Stimulated activated CD8-positive, alpha-beta memory T cell treated with anti-CD3 and anti-CD28 coated beads, Interleukin-2, amount 100 ng/mL, for 1 hour (primary cell): ENCODE measurements at places on chromosomes 1 and 21.

DNA sequence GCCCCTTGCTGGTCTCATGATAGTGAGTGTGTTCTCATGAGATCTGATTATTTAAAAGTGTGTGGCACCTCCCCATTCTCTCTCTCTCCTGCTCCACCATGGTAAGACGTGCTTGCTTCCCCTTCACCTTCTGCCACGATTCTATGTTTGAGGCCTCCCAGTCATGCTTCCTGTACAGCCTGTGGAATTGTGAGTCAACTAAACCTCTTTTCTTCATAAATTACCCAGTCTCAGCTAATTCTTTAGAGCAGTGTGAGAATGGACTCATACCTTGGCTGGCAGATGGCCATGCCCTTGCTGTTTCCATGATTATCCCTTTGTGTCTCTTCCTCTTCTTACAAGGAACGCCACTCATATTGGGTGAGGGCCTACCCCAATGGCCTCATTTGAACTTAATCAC lies 40.3 kb downstream of the PSMG1 start:
- no peak for DNase-seq

DNA sequence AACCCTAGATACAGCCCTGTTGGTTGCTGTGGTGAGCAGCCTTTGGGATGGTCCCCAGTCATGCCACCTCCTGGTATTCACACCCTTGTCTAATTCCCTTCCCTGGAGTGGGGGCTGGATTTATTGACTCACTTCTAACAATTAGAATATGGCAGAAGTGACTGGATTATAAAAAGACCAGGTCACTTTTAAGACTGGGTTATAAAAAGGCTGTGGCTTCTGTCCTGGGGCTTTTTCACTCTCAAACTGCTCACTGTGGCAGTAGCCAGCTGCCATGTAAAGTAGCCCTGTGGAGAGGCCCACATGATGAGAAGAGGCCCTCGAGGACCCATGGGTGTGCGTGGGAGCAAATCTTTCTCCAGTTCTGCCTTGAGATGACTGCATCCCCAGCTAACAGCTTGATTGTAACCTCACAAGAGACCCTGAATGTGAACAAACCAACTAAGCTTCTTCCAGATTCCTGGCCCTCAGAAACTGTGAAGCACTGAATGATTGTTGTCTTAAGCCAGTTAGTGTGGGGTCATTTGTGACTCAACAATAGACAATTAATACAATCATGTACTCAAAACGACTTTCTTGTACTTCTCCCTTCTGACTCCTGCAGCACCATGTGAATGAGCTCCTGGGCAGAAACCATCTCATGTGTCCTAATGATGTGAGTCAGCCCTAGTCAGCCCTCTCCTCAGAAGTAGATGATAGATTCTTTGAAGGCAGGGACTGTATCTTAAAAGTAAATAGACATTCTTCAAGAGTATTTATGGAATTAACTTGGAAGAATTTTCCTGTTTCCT lies 234.9 kb downstream of the TNR start:
- DNase-seq: no peak

- no peak for DNase-seq
These were observed 165.3 kb downstream of the FASLG start for GRCh38 chr1:172824209-172824608.

DNA sequence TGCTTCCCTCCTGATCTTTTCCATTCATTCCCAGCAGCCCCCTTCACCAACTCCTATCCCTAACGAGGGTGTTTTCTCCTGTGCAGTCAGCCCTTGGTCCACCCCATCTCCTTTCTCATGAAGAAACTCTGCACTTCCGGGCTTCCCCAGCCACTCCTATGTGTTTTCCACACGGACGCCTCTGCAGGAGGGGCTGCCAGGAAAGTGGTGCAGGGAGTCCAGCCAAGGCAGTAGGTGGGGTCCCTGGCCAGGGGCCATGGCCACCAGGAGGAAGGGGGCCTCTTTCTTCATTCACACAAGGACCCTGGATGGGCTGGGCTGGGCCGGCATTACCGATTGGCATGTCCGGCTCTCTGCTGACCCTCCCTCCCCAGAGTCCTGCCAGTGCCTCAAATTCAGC lies 72.8 kb upstream of the EFHD2 start:
- no peak for DNase-seq

- DNase-seq: no peak
These were observed 27.9 kb downstream of the RBM11 start for GRCh38 chr21:14243874-14244273.

GRCh38 chr1:53090227-53091147 lies 28.5 kb downstream of the PODN start:
- DNase-seq: no peak

DNA sequence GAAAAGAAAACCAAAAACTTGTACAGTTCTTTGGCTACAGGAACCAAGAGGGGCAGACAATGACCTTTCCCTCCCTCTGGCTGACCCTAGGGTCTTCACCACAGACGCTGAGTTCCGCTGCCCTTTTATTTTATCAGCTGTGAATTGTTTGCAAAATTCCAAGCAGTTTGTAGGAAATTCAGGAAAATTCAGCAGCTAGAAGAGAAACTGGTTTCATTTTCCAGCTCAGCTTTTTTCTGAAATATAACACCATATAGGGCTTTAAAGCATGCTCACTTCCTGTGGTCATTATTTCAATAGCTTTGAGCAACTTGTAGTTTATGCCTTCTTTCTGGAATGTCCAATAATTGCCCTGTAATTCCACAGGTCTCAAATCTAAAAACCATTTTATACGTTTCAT lies 5.5 kb upstream of the PIK3R3 start:
- DNase-seq: no peak
